ENCODE measurements at places on chromosomes 12 and 14. TPM values are rescaled to one million over a fixed set of nuclear protein-coding genes. Genes with fewer than 3 reads are reported as not detected.

DNA sequence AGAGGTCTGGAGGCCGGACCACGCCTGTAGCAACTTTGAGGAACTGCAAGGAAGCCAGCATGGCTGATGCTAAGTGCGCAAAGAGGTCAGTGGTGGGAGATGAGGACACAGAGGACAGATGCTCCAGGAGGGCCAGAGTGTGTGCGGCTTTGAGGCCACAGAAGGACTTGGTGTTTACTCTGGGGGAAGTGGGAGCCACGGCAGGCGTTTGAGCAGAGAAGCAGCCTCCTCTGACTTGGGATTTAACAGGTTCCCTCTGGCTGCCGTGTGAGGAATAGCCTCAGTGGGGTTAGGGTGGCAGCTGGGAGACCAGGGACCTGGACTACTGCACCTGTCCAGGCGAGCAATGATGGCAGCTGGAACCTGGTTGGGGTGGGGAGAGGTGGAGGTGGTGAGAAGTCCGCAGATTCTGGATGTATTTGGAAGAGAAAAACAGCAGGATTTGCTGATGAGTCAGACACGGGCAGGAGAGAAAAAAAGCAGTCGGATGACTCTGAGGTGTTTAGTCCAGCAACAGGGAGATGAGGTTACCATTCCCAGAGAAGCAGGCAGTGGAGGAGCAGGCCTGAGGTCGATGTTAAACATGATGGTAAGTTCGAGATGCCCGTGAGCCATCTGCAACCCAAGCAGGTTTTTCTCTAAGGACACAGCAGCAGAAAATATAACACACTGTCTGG lies 143.5 kb downstream of the SCARB1 start:
- no peak for DNase-seq

GRCh38 chr12:106600503-106600902 lies 17.7 kb downstream of the RFX4 start:
- no peak for DNase-seq

GRCh38 chr12:14952299-14952921 lies 9.0 kb downstream of the ARHGDIB start:
- DNase-seq = no peak

GCH1 gene
- 3.8 TPM for total RNA-seq

FGF6 gene
- total RNA-seq = not detected

DNA sequence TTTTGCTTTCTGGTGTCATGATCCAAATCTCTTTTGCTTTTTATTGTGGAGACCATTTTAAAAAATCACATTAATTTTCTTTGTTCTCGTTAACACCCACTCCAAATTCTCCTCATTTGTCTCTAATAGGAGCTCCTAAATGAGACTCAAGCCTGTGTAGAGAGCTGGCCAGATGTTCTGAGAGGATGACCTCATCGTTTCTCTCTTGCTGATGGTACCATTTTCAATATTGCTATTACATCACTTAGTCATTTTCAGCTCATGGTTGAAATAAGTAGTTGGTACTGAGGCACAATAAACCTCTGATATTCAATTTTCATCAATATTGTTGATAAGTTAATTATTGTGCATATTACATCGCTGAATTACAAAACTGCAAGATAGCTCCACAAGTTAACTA lies 31.5 kb downstream of the SPTB start:
- DNase-seq = no peak

OLR1 gene
- not detected for total RNA-seq

DNA sequence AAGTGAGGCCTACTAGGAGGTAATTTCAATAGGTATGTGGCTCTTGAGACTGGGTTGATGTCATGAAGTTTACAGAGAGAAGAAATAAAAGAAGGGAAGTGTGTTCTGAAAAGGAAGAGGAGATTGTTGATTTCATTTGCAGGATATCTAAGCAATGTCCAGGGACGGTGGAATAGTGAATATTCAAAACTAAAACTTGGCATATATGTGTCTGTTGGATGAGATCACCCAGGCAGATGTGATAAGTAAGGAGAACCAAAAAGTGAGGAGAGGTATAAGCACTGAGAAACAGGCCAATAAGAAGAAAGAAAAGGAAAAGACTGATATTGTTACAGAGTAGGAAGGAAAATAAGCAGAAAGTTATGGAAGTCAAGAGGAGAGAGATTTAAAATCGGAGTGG lies 255.6 kb downstream of the PDZRN4 start:
- no peak for DNase-seq

DNA sequence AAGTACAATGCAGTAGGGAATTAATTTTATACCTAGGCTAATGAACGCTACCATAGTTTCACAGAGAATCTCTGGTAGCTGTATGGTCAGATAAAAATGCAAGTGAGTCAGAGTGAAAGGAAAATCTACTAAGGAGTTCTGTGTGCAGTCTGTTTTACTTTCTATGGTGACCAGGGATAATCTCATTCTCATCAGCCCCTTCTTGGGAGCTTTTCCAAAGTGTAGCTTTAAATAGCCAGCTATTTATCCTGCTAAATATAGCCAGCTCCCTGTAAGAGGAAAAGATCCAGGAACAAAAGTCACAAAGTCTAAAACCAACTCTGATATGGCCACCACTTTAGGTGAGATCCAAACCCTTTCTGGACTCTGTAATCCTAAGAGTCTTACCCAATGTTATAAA lies 75.5 kb downstream of the TMEM116 start:
- no peak for DNase-seq

PXMP2 gene
- total RNA-seq = 33.5 TPM

DAO gene
- not detected for total RNA-seq

GRCh38 chr14:49506650-49507049 lies 79.5 kb downstream of the RPS29 start:
- no peak for DNase-seq

ABCC9 gene
- total RNA-seq = 2.8 TPM

- no peak for DNase-seq
Observed at GRCh38 chr14:100807496-100807895, 18.4 kb upstream of the MEG3 start.

GALNT6 gene
- 0.16 TPM for total RNA-seq

DNA sequence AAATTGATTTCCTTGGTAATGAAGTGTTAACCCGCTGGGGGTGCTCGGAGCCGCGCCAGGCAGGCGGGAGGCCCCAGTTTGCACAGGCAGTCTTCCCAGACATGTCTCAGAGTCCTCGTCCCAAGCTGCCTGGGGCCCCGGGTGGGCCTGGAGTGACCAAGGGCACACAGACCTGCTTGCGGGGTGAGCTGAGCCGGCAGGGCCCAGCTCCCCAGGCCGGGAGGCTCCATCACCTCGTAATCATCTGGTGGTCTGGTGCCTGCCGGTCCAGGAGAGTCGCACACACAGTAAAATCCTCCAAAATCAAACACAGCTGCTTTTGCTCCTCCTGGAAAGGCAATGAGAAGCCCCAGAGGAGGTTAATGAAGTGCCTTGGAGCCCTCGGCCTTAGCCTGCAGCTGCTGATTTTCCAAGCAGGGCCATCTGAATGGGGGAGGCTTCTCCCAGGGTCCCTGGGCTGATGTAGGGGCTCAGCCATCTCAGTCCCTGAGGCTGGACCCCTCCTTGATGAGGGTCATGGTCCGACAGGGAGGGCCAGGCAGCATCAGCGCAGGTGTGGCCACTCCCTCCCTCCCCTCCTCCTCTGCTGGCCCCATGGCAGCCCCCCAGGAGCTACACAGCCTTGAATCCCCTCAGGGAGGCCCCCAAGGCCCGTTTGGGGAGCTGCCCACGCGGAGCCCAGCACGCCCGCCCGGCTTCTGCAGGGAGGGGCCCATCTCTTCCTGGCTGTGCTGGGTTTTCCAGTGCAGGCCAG lies 39.4 kb upstream of the FBRSL1 start:
- DNase-seq = no peak

IFNG-AS1 gene
- total RNA-seq = not detected

GRCh38 chr12:19039515-19039914 lies 90.0 kb upstream of the PLEKHA5 start:
- no peak for DNase-seq

DNA sequence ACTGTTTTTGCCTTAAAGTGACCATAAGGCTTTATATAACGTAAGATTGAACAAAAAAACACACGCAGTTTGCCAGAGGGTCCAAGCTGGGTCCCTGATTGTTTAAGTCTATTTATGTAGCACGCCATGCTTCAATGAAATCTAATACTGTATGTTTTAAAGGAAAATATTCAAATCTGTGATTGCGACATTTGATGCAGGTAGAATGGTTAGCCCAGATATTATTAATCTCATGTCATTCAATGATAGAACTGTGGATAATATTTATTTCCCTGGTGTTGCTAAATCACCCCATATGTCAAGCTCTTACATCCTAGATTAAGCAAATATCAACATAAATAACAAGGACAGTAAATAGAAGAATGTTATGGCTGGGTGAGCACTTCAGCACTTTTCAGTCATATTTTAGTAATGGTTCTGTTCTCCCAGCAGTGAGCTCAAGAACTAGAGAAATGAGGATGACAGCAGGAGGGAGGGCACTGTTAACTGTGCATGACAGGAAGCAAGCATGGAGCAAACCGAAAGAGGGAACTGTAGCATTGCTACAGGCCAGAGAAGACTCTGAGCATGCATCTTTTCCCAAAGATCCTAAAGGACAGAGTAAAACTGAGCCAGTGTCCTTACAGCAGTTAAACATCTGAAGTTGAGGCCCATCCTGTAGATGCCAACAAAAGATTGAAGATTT lies 465.7 kb upstream of the MGAT4C start:
- DNase-seq = no peak

ANO6 gene
- total RNA-seq = 32.0 TPM

- DNase-seq = no peak
Observed at GRCh38 chr14:87155856-87156488, 837.0 kb downstream of the GALC start.

Data from neural crest cell (in vitro differentiated cells).